ENCODE measurements at places on chromosomes 4 and X.

DNA sequence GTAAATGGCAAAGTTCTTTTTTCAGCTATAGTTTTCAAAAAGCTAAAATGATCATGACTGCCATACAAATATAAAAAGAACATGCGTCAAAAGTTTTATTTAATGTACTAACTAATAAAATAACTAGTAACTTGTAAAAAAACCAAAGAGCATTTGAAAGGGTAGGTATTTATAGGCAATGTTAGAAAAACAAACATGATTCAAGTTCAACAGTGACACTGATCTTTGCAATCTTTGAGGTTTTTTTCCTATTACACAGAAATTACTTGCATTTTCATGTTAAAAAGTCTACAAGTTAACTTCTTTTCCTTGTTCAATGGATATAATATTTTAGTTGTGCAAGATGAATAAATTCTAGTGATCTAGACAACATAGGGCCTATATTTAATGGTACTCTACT lies 72.3 kb upstream of the GRID2 start:
- no peak for DNase-seq

DNA sequence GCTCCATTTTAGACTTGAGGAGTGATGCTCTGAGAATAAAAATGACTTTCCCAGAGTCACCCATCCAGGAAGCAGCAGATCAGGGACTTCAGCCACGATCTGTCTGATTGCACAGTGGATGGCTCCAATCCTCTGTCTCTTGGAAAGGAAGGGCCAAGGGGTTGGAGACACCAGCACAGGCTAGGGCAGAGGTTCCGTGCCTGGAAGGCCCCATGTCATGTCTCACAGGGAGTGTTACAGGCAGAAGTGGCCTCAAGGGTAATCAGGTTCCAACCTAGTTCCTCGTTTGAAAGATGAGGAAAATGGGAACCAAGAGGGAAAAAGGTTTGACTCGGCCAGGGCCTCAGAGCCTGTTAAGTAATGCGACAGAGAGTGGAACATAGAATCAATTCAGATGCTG lies 160.0 kb downstream of the EFNB1 start:
- DNase-seq, result no peak

DNA sequence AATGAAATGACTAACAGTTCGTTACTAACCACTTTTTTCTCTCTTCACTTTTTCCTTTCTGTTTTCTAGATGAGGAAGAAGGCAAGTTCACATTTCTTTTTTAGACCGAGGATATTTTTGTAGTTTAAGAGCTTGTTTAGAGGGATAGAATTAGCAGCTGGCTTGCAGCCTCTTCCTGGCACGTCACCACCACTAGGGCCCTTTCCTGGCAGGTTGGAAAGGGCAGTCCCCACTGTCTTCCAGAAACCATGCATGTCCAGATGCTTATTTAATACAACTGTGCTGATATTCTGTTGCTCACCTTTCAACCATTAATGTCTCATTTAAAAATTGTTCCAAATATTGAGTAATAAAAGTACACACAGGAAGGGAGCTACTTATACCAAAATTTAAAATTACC lies 209.5 kb upstream of the PACRGL start:
- DNase-seq, result no peak

GRCh38 chr4:110849461-110849860 lies 226.6 kb upstream of the PITX2 start:
- no peak for DNase-seq

- DNase-seq, result no peak
These were observed 21.0 kb downstream of the TENM3 start for GRCh38 chr4:182264139-182264752.

DNA sequence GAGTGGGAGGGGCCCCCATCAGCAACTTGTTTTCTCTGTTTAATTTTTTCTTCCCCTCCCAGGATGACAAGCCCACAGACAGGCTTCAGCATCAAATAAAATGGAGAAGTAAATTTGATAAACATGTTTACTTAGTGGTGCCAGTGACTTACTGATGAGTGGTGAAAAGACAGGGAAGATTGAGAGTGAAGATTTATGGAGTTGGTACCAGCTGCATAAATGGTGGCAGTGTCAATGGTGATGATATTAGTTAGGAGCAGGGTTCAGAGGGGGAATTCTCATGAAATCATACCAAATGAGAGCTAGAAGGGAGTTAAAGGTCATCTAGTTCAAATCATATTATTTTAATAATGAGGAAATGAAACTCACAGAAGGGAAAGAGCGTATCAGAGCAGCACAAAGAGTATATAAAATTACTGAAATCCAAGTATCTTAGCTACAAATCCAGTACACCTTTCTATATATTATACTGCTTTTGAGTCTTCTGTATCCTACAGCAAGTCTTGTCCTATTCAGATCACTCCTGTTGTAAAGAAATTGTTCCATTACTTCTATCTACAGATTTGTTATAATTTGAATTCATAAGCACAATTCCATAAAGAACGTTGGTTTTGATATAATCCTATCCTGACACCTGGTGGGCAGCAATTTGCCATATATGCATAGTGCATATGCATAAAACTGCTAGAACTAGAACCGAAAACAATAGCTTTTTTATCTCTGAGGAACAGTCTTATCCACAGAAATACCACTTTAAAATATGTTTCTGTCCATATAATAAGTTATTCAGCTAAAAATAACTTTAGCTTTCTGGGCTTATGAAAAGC lies 5.0 kb downstream of the P2RY10 start:
- DNase-seq, result no peak

DNA sequence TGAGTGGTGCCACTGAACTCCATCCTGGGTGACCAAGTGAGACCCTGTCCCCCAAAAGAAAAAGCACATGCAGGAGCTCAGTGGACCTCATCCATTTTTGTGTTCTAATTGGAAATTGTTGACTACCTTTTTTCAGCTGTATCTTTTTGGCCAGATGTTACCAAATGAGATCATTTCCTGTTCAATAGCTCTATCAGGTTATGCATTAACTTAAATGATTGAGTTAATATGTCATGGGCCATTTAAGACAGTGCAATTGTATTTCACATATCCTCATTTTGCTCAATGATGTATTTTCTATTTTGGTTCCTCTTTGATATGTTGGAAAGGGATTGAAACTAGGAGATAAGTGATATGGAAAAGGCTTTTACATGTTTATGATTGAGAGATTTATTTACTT lies 26.2 kb upstream of the RHOH start:
- DNase-seq, result no peak
